NCI-H2171 (cell line): ENCODE measurements at places on chromosomes 7 and 10.

GRCh38 chr7:67678419-67678818 lies 681.8 kb downstream of the TYW1 start:
- no peak for DNase-seq

- no peak for DNase-seq
Measured at GRCh38 chr7:17279061-17279460, 19.4 kb upstream of the AHR start.

DNA sequence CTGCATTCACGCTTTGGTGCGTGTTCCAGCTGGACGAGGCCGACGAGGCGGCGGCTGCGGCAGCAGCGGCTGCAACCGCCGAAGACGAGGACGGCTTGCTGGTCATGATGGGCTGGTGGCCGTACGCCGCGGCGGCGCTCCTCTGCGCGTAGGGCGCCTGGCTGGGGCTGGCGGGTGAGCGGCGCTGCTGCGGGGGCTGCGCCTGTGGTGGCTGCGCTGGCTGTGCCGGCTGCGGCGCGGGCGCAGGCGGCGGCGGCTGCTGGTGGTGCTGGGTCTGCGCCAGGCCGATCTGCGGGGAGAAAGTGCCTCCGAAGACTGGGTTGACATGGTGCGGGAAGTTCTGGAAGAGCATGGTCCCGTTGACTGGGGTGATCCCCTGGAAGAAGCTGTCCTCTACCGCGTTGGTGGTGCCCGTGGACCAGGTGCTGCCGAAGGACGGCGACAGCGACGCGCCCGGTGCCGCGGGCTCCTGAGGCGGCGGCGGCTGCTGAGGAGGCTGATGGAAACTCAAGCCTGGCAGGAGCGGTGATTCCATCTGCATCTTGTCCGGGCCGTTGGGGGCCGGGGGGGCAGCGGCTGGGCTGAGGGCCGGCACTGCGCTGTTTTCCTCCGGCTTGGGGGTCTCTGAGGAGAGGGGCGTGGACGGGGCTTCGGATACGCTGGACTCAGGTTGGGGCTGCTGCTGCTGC lies 51.1 kb downstream of the CPEB3 start:
- DNase-seq, result peak; percentile 6

DNA sequence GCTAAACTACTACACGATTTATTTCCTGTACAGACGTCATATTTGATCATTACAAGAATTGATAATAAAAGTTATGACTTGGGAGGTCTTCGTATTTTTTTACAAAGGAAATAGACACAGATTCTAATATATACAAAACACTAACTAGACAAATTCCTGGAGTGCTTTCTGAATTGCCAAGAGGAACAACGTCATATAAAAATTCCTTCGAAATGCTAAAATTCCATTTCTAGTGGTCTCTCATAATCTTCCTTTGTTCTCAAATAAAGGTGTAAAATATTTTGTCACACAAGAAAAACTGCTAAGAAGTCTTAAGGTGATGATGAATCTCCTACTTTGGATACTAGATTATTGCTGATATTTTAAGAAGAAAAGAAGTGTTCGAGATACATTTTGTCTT lies 85.4 kb downstream of the CDK6 start:
- no peak for DNase-seq

DNA sequence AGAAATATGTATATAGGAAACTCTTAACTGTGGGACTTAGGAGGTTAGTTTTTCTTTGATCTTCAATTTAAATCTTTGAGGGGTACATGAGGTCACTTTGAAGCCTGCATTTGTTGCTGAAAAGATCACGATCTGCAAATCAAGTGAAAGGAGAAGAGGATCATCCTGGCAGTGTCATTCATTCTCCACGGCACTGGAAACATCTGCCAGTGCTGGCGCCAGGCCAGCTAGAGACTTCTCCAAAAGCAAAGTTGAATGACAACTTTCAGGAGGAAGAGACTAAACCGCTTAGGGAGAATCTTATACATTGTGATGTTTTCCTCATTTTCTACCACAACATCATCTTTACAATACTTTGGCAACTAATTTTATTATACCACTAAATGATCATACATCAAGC lies 42.5 kb downstream of the MRC1 start:
- DNase-seq, result no peak

GRCh38 chr10:78231939-78232338 lies 198.3 kb downstream of the RPS24 start:
- no peak for DNase-seq

DNA sequence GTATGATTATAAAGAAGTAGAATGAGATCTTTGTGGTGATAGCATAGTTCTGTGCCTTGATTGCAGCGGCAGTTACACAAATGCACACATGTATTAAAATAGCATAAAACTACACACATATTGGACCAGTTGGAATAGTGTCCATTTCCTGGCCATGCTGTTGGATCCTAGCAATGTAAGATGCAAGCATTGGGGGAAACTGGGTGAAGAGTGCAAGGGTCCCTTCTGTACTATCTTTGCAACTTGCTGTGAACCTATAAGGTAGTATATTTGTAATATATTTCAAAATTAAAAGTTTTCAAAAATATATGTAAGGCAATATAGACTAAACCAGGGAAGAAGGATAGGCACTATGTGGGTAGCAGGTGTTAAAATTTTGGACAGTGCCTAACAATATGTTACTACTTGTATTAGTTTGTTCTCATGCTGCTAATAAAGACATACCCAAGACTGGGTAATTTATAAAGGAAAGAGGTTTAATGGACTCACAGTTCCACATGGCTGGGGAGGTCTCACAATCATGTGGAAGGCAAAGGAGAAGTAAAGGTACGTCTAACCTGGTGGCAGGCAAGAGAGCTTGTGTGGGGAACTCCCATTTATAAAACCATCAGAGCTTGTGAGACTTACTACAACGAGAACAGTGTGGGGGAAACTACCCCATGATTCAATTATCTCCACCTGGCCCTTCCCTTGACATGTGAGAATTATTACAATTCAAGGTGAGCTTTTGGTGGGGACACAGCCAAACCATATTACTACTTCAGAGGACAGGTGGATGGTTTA lies 71.4 kb downstream of the RGS10 start:
- DNase-seq, result no peak

DNA sequence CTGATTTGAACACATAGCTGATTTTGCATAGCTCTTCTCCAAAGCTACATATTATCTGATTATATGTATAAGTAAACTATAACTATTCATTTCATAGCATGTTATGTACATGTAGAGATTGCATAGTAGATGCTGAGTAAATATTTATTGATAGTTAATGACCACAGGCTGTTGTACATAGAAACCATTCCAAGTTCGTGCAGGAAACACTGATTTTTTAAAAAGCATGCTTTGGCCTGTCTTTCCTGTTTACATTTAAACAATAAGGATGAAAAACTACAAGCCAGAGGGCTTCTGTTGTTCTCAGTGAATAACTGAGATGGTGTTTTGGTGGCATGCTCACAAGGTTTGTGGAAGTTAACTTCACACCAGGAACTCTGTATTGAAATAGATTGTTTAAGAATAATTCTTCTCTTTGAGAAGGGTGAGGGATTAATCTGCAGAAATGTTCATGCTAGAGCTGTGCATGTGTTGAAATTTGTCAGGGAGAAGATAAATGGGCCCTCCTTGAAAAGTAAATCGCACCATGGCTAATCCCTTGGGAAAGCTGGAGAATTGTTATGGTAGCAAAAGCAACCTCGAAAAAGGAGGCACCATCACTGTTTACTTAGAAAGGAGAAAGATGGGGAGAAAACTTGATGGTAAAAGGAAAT lies 120.2 kb upstream of the SP8 start:
- no peak for DNase-seq

GRCh38 chr7:111089822-111090426 lies 1.0 kb upstream of the LRRN3 start:
- DNase-seq, result peak; percentile 36

DNA sequence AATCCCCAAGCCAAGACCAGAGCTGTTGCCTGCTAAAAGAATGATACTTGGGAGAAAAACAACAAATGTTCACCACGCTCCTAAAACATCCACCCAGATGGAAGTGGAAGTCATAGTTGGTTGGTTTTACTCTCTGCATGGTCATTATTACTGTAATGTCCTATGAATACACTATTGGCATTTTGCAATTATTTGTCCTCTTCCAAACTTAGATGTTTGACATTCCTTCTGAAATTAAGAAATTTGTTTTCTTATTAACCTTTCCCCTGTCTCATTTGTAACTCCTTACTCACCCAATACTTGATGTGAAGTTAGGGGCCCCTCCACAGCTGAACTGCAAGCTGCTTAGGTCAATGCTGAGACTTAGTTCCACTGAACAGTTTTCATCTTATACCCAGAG lies 383.3 kb downstream of the INHBA start:
- no peak for DNase-seq

DNA sequence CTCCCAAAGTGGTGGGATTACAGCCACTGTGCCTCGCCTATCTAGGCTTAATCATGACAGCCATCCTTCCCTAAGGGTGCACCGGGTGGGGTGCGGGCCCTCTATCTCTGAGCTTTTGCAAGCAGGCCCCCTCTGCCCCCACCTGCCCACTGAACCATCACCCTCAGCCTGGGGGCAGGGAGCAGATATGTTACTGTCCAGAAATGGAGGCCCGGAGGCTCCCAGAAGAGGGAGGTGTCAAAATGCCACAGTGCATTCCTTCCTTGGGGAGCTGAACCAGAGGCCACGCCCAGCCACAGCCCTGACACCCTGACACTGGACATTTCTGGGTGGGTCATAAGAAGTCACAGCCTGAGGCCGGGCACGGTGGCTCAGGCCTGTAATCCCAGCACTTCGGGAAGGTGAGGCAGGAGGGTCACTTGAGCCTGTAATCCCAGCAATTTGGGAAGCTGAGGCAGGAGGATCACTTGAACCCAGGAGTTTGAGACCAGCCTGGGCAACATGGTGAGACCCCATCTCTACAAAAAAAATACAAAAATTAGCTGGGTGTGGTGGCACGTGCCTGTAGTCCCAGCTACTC lies 129.8 kb upstream of the TNRC18 start:
- DNase-seq, result no peak

GRCh38 chr10:3811291-3811870 lies 26.4 kb upstream of the KLF6 start:
- DNase-seq, result no peak

DNA sequence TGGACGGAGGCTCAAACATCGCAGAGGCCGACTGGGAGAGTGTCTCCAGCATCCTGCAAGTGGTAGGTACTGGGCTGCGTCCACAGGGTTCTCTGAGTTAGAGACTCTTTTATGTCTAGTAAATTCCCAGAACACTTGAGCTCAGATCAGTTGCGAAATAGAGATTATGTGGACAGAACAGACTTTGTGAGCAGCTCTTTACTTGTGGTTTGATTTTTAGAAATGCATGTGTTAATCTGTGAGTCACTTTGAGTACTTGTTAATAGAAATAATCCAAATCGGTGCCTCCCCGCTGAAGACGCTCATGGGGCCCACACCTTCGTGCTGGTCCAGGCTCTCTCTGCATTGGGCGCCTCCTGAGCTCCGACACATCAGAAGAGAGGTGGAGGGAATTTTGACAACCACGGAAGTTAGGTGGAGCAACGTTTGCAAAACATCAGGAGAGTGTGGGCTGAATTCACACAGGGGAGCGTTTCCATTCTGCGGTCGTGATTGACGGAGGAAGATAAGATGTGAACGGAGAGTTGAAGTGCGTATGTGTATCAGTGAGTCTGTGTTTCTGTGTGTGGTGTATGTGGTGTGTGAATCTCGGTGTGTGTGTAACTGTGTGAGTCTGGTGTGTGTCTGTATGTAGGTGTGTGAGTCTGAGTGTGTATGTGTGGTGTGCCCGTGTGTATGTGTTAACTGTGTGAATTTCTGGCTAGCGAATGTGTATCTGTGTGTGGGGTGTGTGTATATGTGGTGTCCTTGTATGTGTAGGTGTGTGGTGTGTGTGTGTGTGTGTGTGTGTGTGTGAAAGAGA lies 32.1 kb downstream of the PFKP start:
- DNase-seq, result no peak

DNA sequence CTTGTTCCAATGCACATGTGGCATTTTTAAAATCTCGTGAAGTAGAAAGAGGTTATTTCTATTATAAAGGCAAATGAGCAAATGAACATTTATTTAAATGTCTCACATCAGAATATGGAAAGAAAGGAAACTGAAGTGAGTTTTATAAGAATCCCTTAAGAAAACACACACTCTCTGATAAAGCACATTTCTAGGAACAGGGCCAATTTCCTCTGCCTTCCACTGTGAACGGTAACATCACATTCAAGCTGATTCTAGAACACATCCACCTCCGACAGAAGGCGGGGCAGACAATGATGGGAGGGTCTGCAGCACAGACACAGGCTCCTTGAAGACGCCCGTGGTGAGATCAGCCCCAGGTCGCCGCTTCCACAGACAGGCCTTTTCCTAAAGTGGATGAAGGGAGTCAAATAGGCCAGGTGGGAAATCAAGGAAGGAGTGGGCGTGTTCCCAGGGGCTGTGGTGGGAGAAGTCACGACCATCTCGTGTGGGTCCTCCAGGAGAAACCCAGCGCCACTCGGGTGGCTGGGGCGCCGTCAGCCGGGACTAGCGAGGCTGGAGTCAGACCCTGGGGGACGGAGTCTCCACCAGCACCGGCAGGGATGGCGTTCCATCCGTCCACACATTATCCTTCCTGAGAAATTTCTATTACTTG lies 31.1 kb downstream of the PITRM1 start:
- no peak for DNase-seq

GRCh38 chr7:46934198-46934825 lies 647.6 kb downstream of the TNS3 start:
- no peak for DNase-seq

DNA sequence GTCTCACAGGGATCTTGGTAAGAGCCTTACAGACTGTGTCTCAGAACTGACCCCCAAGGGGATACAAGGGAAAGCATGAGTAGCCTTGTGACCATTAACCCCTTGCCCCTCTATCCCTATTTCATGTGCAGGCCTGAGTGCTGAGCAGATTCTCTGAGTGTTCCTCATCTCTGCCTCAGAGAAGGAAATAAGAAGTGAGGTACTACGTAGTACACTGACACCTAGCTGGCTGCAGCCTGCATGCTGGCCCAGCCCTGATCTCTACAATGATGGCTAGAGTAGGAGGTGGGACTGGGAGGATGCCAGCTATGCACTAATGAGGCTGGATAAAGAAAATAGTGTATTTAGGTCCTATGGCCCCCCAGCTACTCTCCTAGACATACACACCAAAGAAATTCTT lies 174.9 kb upstream of the HPS1 start:
- no peak for DNase-seq
